ENCODE measurements at places on chromosomes 16 and 17.
A peak's percentile ranks its signal among the peaks of the same experiment; 100 is the strongest.

GRCh38 chr17:64441772-64442540 lies 7.0 kb upstream of the MILR1 start:
- DNase-seq = peak; percentile 52

- DNase-seq = no peak
Observed at GRCh38 chr16:30369091-30369937, 980 bp downstream of the TBC1D10B start.

DNA sequence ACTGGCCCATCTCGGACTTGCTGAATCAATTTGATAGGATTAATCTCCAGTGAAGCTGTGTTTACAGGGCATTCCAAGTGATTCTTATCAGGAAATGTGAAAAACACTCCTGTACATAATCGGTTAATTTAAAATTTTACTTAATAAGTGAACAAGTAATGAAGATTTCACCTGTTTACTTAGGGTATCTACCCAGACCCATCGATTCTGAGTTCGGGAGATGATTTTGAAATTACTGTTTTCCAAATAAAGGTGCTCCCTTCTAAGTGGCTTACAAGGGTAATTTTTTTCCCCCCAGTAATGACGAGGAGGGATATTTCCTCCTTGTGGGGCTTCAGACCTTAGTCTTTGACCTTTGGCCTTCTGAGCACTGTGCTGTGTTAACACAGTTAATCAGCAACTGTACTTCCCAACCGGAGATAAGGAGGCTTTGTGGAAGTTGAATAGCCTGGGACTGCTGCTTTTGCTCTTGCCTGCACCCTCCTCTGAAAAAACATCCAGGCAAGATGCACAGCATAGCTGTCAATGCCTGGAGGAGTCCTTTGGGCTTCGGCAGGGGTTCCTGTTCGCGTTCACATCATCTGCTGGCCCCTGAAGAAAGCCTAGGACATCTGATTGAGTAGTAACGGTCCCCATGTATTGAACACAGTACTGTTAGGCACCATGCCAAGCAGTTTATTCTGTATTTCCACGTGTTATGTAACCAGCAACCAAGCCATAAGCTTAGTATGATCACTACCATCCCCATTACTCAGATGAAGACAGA lies 1.8 kb downstream of the FAHD1 start:
- DNase-seq = no peak

DNA sequence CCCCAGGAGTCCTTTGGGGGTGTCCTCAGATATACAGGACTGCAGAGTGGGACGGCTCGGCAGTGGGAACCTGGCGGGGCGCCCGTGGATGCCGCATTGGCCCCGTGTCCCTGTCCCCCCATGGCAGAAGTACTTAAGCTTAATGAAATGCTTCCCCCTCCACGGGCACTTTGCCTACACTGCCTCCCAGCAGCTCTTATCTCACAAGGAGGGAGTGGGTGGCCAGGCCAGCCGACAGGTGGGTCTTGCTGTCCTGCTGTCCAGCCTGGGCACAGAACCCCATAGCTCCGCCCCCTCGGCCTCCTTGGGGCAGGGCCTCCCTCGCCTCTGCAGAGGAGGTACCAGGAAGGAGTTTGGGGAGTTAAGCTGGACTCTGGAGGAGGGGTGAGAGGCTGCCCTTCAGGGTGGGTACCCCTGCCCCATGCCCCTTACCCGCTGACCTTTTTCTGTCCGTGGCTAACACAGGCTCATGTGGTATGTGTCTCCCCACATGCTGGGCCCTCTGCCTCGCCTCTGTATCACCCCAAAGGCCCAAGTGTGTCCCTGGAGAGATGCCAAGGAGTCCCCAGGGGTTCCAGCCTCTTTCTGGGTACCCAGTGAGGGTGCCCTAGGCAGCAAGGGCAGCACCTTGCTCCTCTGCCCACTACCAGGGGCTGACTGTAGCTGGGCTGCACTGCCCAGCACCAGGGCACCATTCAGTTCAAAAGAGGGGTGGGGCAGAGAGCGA lies 8.7 kb downstream of the THRA start:
- no peak for DNase-seq

DNA sequence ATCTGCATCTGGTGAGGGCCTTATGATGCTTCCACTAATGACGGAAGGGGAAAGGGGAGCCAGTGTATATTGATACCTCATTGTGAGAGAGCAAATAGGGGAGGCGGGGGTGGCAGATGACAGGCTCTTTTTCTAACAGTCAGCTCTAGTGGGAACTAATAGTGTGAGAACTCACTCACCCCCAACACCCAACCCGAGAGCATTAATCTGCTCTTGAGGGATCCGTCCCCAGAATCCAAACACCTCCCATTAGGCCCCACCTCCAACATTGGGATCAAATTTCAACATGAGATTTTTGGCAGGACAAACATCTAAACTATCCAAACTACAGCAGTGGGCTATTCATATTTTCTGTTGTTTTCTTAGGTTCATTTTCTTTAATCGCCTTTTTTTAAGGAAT lies 54.4 kb downstream of the BPTF start:
- DNase-seq = no peak

GRCh38 chr16:67329901-67330300 lies 3.3 kb downstream of the LRRC36 start:
- no peak for DNase-seq

GRCh38 chr16:31880322-31880979 lies 6.8 kb downstream of the ZNF267 start:
- peak; percentile 72 for DNase-seq

DNA sequence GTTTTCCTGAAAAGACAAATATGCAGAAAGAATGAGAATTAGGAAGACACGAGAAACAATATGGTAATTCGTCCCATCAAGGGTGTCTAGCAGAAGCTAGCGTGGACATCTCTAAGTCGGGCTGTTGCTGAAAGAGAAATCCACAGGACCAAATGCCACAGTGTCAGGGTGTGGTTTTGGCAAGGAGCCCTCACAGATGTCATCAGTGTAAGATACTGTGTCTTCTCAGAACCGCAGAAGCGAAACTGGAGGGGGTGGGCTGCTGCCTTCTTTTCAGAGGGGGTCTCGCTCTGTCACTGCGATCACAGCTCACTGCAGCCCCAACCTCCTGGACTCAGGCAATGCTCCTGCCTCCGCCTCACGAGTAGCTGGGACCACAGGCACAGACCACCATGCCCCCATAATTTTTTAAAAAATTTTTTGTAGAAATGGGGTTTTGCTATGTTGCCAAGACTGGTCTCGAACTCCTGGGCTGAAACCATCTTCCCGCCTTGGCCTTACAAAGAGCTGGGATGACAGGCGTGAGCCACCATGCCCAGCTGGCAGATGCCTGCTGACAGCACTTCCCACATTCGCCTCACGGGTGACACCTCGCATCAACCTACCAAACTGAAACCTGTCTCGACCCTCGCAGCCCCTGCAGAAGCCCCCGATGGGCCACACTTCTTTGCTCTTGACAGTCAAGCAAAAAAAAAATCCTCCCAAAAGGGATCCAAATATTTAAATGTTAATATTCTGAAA lies 26.2 kb downstream of the TRAP1 start:
- DNase-seq = no peak

DNA sequence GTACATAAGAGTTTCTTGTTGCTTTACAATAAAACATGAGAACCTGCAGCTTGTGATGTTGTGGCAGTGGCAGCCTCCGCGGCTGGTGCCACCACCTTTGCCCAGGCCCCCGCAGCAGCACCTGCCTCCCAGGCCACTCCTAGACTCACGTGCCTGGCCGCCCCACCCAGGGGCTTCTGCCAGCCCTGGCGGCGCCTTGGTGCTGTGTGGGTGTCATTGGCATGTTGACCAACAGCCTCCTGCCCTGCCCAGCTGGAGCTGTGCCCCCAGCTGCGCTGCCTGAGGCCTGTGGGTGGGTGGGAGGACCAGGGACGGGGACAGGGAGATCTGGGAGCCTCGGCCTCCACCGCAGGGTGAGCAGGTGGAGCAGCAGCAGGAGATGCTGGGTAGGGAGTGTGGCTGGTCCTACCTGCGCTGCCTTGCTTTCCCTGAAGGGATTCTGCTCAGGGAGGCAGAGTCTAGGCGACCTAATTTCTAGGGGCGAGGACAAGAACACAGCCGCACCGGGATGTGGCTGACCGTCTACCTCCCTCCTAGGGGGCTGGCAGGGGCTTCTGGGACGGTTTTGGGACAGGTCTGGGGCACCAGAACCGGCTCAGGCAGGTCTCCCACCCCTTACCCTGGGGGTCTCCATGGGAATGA lies 428 bp upstream of the DNASE1L2 start:
- DNase-seq = no peak

GRCh38 chr16:6382924-6383459 lies 949.7 kb upstream of the RBFOX1 start:
- DNase-seq = no peak

DNA sequence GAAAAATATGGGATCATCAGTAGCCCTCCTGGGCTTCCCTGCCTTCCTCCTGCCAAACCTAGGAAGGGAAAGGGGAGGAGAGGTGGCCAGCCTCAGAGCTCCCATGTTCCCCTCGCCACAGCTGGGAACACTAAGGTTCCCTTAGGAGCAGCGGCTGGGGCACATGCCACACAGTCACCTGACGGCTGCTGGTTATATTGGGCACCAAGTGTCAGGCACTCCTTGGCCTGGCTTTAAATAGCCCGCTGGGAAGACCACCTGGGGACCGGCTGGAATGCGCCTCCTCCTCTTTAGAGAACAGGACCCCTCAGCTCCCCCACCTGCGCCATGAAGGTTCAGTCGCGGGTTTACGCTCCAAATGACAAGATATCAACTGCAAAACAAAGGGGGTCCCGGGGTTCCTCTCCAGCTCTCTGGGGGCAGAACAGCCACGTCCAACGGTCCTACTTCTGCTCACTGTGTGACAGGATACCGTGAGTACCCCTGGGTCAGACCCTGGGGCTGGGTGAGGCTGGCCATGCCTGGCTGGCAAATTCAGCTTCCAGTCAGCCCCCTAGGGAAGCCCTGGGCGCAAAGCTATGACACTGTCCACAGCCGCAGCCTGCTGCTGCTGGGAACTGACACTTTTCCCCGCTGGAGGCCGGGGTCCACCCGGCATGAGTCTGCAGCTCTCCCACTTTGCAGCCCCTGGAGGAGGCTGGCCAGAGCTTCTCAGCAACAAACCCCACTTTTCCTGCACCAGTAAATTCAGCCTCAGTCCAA lies 3.3 kb downstream of the SMIM5 start:
- no peak for DNase-seq

- DNase-seq = no peak
Observed at GRCh38 chr17:55300479-55301290, 35.9 kb downstream of the HLF start.

DNA sequence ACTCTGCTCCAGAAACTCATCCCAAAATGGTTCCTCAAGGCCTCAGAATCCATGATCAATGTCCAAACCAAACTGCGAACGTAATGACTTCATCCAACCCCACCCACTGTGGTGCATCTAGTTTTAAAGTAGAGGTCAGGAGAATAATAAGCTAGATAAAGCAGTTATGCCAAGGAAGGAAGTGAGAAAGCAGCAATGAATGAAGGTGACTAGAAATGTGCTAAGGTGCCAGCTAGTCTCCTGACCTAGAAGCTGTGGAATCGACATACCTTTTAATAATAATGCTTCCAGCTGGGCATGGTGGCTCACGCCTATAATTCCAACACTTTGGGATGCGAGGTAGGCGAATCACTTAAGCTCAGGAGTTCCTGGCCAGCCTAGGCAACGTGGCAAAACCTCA lies 99.2 kb downstream of the SMG6 start:
- no peak for DNase-seq

DNA sequence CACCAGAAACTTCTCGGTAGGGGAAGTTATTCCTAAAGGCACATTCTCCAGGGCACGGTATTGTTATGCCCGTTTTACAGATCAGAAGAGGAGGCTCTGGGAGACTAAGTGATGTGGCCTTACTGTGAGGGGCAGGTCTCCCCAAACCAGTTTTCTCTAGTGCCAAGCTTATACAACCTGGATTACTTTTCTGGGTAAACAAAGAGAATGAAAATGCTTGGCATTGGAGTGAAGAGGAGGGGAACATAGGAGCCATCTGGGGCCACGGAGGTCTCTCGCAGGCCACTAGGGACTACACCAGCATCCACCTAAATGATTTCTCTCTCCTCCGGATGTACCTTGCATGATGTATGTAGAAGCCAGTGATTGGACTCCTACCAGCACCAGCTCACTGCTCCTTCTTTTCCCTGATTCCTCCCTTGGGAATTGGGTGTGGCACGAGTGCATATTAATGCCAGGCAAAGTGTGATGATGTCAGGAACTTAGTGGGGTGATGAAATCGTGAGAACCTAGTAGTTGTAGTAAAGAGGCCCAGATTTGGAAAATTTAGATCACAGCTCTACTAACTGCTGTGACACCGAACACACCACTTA lies 674 bp downstream of the TOM1L1 start:
- no peak for DNase-seq
